ENCODE measurements at places on chromosomes 3 and 15.

DNA sequence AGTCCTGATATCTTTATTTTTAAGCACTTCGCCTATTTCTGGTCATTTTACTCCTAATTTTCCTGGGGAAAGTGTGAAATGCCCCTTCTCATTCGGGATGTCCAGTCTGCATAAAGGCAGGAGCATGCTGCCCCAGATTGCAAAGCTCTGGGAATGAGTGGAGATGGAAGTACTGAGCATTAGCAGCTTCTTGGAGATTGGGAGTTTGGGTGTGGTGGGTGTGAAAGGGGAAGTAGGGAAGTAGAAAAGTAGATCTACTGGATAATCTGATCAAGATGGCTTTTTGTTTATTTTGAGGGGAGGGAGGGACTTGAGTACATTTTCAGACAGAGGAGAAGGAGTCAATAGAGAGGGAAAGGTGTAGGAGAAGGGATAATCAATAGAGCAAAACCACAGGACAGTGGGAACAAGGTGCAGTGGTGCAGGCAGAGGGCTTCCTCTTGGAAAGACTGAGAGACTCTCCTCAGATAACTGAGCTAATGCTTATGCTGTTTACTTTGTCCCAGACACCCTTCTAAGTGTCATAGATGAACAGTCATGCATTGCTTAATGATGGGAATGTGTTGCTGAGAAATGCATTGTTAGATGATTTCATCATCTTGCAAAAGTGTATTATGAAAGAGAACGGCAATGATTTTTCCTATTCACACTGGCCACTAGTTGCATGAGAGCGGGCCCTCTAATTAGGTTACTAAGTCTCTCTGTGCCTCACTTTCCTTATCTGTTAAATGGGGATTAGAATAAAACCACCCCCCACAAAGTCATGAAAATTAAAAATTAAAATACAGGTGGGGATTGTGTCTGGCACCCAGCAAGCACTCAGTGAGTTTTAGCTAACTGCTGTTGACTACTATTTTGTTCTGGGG, 45.5 kb downstream of the PHLDB2 start:
- DNase-seq: no peak

DNA sequence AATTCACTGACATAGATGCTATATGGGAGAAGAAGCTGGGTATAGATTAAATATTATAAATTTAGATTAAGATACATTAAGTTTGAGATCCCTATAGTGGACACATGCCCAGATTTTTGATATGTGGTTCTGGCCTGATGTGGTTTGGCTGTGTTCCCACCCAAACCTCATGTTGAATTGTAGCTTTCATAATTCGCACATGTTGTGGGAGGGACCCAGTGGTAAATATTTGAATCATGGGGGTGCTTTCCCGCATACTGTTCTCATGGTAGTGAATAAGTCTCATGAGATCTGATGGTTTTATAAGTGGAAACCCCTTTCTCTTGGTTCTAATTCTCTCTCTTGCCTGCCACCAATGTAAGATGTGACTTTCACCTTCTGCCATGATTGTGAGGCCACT, 189.4 kb upstream of the CD96 start:
- DNase-seq: no peak

DNA sequence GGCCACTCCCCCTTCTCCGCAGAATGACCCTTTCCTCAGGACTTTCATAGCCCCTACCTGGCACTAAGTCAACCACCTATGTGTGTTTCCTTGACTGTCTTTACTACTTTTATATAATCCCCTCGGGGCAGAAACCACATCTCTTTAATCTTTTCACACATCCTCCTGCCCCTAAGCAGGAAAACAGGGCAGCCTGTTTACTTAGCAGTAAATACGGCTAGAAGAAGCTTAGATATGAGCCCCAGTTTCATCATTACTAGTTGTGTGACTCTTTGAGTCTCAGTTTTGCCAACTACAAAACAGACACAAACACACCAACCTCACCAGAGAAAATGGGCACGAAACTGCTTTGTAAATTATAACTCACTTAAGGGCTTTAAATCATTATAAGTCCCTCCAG, 98.3 kb downstream of the CYP19A1 start:
- no peak for DNase-seq

GRCh38 chr15:83582381-83582780, 71.5 kb upstream of the ADAMTSL3 start:
- no peak for DNase-seq

DNA sequence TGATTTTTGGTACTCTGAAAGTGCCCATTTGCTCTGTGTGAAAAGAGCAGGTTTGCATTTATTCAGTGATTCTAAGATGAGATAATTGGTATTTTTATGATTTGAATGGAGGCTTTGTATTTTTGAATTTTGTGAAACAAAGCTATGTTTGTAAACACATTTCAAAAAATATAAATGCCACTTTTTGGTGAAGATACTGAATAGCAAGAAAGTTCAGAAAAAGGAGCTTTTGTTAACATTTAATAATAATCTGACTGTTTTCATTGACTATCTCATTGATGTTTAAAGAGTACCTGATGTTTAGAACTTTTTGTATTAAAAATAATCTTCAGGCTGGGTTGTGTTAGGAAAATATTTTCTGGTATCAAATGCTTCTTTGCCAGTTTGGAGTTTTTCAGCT, 23.7 kb downstream of the TCF12 start:
- no peak for DNase-seq
